ENCODE measurements at places on chromosomes 11 and 22. TPM values are rescaled to one million over a fixed set of nuclear protein-coding genes. Genes with fewer than 3 reads are reported as not detected.

Gene MFRP
- total RNA-seq: not detected

Gene P2RY6
- total RNA-seq: 9.9 TPM

Gene SPA17
- 21.7 TPM for total RNA-seq

Gene MRGPRX3
- total RNA-seq: not detected

Gene RASGRP2
- not detected for total RNA-seq

Gene OLFML1
- not detected for total RNA-seq

Gene GAS2
- total RNA-seq: 1.1 TPM

Gene LYVE1
- not detected for total RNA-seq

Gene PPARA
- 16.7 TPM for total RNA-seq
